AG09319 (cell line): ENCODE measurements at places on chromosomes 1 and 21.

GRCh38 chr1:156076609-156077429 lies 5.4 kb downstream of the MEX3A start:
- no peak for DNase-seq

DNA sequence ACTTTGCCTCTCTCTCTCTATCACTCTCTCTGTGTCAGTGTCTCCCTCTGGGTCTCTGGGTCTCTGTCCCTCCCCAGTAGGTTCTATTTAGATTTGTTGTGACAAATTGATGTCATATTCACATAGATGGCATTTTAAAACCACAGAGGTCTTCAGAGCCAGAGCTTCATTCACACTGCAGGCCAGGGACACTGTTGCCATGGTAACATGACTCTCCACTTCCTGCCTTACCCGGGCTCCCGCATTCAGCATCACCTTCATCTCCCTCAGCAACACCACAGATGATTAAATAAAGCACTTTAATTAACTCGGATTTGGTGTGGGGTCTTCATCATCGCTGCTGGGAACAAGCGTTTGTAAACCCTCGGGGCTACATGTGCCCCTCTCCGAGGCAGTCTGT lies 132.6 kb downstream of the ETS2 start:
- DNase-seq, result no peak

- no peak for DNase-seq
These were observed 18.6 kb downstream of the CD247 start for GRCh38 chr1:167499664-167500101.

DNA sequence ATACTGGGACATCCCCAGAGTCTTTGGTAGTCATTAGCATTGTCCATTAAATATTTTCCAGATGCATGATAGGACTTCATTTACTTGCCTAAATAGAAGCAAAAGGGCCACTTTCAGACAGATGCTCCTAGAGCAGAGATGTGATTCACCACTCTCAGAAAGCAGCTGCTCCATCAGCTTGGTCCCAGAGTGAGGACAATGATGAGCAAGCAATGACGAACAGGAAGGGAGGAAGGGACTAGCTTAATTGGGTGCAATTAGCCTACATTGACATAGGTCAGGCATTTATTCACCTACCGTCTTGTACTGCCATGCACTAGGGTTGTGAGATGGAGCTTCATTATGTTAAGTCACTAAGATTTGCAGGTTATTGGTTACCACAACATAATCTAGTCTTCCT lies 85.1 kb upstream of the PLXNA2 start:
- DNase-seq, result no peak

GRCh38 chr1:201617157-201617556 lies 78.2 kb downstream of the NAV1 start:
- no peak for DNase-seq

- DNase-seq, result no peak
These were observed 247.2 kb downstream of the LRRC7 start for GRCh38 chr1:69814926-69815325.
